ENCODE measurements at places on chromosomes 4 and X.

DNA sequence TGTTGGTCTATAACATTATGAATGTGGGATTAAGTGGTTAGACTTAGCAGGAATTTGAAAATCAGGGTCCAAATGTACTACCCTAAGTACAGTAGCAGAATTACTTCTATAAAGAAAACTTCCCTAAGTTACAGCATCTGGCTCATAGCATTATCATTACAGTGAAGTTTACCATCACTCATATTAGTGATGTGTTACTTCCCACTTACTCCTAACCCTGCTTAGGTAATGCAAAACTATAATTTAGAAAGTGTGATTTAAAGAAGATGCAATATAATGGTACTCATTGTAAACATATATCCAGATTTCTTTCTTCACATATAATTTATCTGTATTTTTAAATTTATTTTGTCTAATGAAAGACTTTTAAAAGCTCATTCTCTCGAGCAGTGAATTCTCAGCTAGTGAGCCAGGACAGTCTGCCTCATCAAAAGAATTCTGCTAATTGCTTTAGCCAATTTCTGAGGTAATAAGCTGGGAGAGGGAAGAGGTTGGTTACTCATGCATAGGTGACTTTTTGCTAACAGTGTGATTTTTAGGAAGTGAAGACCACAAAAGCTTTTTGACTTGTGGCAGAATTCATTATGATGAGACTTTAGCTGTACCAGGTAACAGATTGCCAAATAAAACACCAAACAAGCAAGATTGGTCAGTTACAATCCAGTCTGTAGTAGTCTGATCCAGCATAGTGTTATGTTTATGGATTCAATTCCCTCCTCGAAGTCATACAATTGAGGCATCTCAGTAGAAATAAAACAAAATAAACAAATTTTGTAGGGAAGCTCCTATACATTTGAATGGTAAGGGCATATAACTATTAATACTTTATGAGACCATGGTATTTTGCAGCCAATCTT is 21.0 kb downstream of the PLS3 start:
- DNase-seq = no peak

DNA sequence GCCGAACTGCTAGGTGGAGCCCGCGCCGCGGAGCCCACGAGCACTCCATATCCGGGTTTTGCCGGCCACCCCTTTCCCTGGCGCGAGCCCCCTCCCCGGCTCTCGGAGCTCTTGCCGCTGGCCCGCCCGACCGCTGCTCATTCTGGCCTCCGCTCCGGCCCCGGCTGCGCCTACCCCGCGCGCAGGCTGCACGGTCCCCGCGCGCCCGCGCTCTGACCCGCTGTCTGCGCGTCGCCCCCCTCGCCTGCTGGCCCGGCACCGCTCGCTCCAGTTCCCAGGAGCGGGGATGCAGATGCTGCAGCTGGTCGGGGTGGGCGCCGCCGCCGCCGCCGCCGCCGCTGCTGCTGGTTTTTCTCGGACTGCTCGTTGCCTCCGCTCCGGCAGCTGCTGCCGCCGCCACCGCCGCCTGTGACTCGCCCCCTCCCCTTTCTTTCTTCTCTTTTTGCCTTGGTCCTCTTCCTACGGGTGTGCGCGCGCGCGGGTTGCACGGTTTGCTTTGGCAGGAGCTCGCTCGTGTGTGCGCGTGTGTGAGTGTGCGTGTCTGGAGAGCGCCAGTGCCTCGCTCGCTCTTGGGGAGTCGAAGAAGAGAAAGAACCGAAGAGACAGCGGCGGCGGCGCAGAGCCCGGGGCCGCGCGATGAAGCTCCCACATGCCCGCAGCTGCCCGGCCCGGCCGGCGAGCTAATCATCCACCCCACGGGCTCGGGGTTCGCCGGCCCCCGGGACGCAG is at the start of gene ADGRL3:
Gene ADGRL3, plus strand, starts transcription at position 140 of the 729 bp plus-strand sequence.
- peak; percentile 73 for DNase-seq

GRCh38 chrX:82748906-82749505 is 759.1 kb upstream of the POU3F4 start:
- no peak for DNase-seq

DNA sequence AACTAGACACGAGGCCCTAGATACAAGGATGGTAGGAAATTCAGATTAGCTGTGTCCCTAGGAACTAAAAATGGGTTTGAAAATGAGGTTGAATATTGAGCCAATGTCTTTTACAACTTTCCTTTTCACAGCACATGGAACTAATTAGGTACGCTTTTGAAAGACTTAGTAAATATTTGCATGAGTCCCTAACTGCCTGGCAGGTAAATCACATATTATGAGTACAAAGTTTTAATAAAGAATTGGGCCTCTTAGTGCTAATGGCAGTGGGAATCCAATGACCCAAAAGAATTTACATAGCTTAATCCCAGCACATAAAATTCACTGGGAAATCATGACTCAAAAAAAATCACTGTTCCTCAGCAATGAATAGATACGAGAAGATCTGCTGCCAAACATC is 16.8 kb downstream of the MUC7 start:
- DNase-seq = no peak

- no peak for DNase-seq
Observed at GRCh38 chr4:52106660-52107059, 55.6 kb downstream of the SPATA18 start.

GRCh38 chrX:36443007-36443406 is 523.5 kb downstream of the CFAP47 start:
- no peak for DNase-seq

GRCh38 chr4:147940171-147940570 is 208.3 kb downstream of the ARHGAP10 start:
- DNase-seq = no peak

DNA sequence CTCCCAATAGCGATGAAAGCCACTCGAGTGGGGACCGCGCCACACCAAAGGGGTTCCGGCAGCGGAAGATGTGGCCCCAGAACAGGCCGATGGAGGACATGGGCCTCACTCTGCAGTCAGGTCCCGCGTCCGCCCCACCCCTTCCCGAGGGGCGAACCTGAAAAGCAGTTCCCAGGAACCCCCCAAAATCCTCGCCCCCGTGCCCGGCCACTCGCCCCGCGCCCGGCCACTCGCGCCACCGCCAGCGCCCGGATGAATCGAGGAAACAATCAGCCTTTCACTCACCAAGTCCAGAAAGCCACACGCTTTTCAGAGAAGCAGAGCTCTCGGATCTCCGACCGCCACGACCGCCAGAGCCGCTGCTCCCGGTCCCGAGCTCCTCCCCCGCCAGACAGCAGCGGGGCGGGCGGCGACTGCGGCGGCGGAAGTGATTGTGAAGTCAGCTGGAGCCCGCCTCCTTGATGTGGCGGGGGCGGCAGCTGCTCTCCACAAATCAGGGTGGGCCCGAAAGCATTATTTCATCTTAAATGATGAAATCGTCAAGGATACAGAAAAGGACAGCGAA is at the start of gene PJA1:
Gene PJA1, minus strand, starts transcription at position 367 of the 565 bp plus-strand sequence. CDS start 2,380 bp downstream, outside the sequence.
- peak; percentile 65 for DNase-seq

DNA sequence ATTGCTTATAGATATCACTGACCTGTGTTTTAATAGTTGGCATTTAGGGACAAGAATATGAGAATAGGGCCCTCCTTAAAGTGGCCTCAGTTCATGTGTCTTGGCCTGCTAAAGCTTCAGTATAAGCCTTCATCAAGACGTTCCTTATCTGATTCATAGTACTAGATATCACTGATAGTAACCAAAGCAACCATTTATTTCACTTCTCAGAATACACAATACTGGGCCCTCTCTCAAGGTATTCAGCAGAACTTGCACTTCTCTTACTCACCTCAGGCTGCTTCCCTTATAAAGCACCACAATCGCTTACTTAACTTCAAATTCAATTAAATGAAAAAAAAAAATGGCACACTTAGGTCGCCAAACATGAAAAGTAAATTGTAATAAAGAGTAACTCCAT is 259.4 kb upstream of the PCDH7 start:
- DNase-seq = no peak

DNA sequence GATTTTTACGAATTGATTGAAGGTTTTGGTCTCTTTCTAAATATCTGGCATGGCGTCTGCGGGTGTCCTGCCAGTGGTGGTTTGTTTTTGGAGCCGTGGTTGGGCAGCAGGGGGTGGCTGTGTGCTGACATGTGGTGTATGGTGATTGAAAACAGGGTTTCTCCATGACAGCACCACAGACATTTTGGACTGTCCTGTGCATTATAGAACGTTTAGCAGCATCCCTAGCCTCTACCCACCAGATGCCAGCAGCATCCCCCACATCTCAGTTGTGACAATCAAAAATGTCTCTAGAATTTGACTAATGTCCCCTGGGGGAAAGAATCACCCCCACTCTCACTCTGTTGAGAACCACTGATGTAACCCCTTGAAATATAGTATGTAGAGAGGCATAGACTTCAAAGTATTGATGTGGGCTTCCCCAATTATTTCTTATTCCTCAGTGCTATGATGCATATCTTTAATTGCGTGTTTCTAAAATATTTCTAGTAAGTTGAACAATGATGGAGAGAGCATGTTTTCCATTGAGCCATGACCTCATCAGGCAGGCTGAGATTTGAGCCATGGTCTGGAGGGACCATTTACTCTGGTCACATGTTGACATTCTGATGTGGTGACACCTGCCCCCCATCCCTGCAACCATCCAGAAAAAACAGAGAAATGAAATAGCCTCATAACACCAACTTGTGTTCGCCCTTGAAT is 77.4 kb upstream of the MID1 start:
- DNase-seq = no peak

DNA sequence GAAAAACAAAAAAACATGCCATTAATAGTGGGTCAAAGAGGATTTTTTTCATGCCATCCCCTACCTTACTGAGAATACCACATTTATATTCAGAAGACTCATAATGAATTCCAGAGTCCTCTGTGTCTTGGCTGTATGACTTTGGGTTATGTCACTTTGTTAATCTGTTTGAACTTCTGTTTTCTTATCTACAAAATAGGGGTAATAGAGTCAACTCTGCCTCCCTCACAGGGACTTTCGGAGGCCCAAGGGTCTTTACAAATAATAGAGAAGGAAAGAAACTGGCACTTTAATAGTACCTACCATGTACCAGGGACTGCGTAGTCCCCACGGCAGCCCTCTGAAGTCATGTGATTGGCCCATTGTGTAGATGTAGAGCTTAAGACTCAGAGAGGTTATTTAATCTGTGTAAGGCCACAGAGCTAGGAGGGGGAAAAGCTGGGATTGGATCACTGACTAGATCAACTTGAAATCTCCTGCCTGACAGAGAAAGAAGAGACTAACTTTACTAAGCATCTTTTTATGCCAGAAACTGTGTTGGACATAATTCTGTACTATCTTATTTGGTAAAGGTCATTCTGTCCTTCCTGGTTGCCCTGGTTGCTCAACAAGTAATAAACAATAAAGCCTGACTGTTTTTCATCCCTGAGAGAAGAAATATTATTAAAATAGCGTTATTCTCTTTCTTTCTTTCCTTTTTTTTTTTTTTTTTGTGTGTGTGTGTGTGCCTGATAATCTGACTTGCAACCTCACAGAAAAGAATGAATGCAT is 59.6 kb downstream of the NFKB1 start:
- no peak for DNase-seq

DNA sequence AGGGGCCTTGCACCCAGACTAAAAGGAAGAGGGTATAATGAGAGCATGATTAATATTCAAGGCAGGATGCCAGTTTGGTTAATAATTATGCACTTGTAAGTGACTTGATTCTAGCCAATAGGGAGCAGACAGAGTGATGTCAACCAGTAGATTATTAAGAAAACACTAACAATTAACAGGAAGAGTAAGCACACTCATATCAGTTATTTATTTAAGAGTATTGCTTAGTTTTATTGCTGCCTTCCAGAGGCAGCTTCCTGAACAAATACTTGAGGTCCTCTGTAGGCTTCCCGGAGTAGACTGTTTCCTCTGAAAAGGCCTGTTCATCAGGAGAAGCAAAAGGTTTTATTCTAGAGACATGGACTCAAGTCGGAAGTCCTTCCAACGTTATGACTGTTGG is 129.1 kb upstream of the AFF2 start:
- DNase-seq = no peak

GRCh38 chr4:123259676-123260646 is 136.6 kb upstream of the SPRY1 start:
- DNase-seq = no peak

DNA sequence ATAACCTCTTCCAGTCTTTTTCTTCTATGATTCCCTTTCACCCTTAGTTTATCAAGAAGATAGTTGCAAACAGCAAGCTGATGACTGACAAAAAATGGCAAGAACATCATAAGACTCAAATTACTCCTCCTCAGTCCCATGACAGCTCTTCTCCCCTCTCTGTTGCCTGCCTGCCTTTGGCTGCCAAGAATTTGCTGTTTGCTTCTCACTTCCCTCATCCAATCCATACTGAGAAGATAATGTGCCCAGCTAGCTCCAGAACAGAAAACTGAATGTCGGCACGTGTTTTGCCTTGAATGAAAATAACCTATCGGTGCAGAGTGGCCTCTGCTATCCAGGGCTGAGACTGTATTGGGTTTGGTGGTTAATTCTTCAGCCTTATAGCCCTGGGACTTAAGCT is 192.1 kb downstream of the PPARGC1A start:
- no peak for DNase-seq

DNA sequence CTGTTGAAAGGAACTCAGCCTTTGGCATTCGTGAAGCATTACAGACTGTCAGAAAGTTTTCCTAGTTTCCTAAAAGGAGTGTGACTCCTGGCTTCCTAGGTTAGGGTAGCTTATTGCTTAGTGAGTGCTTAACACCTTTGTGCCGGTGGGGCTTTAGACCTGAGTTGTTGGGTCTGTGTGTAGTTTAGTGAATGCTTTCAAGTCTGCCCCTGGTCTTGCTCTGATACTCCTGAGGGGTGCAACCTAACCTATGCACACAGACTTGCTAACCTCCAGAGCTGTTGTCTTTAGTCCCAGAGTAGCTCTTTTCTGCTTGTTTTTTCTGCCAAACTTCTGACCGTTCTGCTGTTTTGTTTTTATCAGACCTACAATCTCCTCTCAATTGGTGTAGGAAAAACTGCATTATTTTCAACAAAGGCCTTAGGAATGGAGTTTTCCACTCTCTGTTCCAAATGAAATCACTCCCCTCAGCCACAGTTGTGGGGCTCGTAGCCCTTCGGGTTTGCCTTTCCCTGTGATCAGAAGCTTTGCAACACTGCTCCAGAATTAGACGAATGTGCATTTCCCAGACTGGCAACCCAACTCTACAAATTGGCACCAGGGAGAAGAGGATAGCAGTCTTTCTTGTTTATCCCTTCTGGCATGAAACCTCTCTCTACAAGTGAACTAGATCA is 1399.1 kb upstream of the PCDH7 start:
- no peak for DNase-seq

DNA sequence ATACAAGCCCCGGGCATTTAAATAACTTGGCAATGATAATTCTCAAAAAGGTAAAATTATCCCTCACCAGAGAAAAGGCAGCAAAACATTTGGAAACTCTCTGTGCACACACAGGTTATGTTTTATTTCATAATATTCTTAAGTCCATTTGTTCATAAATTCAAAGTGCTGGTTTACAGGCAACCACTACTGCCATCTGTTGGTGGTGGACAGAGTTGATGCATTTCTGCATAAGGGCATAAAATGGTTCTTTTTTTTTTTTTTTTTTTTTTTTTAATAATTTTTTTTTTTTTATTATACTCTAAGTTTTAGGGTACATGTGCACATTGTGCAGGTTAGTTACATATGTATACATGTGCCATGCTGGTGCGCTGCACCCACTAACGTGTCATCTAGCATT is 31.5 kb upstream of the IL21 start:
- DNase-seq = peak; percentile 11

- DNase-seq = peak; percentile 57
Observed at GRCh38 chrX:39896951-39897740, 200.6 kb downstream of the BCOR start.

Measured in right lung (tissue), 10 donors.